Left forelimb (tissue), 1 donor: ENCODE measurements at places on chromosomes 1 and 21.

GRCh38 chr1:36174713-36175112 is 18.8 kb downstream of the MAP7D1 start:
- no peak for DNase-seq

DNA sequence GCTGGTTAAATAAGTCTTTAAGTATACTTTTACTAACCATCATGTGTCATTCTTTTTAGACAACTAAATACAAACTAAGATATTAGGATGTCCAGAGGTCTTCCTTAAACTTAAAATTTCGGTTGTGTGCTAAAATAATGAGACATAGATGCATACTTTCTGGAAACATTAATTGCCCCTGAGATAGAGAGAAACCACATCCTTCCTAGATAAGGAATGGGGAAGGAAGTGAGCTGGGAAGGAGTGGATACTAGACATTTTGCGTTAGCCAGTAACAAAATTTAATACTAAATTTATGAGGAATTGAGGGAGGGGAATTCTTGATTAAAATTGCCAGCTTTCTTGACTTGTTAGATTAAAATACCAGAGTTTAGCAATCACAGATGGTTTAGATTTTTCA is 37.1 kb upstream of the PTGS2 start:
- DNase-seq = no peak

GRCh38 chr1:167509587-167509986 is 8.7 kb downstream of the CD247 start:
- no peak for DNase-seq

DNA sequence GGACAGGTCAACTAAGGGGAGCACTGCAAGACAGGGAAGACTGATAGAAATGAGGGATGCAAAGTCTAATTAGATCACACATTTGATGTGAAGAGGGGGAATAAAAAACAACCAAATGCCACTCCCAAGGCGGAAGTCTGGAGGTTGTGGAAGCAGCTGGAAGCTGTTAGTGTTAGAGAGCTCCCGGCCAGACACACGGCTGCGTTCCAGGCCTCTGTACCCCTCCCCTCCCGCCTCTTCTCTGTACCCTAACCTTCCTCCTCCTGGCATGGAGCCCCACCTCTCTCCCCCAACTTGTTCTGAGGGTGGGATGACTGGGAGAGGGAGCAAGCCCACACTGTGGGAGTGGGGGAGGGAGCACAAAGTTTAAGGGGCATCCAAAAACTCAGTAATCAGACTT is 67.0 kb downstream of the PLEKHA6 start:
- no peak for DNase-seq

- DNase-seq = no peak
Measured at GRCh38 chr1:98704474-98704873, 43.0 kb downstream of the SNX7 start.

GRCh38 chr1:32303997-32304622 is 12.2 kb downstream of the HDAC1 start:
- no peak for DNase-seq

- no peak for DNase-seq
Measured at GRCh38 chr1:202165942-202166843, 5.8 kb upstream of the PTPN7 start.

- no peak for DNase-seq
Measured at GRCh38 chr1:5989286-5989605, 3.0 kb downstream of the NPHP4 start.

DNA sequence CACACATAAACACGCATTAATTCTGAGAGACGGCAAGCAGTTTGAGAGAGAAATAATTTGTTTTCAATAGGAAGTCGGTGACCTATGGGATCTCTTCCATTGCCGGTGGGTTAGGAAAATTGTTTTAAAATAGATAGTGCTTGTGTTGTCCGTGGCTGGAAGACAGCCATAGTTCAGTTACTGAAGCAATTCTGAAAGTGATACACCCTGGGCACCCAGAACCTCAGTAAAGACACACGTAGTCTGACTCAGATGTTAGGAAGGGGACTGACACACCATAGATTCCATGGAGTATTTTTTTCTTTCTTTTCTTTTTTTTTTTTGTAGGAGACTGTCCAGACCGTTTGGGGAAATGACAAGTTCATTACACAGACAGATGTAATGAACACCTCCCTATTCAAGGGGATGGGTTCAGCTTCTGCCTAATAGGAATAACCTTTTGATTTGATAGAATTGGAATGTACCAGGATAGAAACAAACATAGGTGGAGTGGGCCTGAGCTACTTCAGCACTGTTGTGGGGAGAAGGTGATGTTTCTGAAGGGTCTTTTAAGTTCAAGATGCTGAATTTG is 1.6 kb downstream of the C1orf21 start:
- no peak for DNase-seq

DNA sequence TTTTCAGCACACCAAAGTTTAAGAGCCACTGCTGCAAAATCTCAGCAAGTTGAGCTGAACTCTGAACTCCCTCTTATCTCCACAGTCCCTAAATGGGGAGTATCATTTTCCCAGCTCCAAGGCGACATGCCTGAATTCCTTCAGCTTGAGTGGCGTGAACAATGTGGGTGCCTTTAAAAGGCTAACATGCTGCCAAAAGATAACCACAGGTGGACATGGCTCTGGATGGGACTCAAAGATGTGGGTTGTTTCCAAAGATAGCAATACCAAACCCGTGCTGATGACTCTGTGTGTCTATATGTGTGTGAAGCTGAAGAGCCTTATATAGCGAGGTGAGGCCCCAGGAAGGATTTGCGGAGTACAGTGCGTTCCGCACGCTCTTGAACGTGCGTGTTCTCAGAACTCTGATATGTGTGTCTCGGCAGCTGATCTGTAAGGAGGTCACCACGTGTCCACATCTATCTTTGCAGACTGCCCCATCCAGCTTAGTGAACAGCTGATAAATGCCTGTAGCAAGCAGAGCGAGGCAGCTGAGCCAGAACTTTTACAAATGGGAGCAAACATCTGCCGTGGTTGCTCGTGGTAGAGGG is 189.2 kb downstream of the DYRK1A start:
- no peak for DNase-seq

DNA sequence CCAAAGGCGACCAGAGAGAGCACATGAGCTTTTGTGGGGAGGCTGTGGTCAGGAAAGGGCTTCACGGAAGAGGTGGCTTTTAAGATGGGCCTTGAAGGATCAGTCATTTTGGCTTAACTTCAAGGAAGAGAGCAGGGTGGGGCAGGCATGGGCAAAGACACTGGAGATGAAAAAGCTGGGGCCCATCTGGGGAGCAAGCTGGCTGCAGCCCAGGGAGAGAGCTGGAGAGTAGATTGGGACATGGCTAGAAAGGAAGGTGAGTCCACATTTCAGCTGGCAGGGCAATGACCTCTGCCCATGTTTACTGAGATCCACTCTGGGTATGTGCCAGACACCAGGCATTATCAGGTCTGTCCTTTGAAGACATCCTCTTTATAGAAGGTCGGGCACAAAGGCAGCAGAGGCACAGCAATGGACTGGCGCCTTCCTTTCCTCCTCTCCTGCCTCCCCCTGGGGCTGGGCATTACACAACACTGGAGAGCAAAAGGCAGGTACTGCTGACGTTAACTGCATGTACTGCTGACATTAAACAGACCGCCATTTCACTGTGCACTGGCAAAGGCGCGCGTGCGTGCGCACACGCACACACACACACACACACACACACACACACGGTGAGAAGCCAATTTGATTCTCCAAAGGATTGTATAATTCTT is 2.2 kb upstream of the UBXN10 start:
- no peak for DNase-seq

DNA sequence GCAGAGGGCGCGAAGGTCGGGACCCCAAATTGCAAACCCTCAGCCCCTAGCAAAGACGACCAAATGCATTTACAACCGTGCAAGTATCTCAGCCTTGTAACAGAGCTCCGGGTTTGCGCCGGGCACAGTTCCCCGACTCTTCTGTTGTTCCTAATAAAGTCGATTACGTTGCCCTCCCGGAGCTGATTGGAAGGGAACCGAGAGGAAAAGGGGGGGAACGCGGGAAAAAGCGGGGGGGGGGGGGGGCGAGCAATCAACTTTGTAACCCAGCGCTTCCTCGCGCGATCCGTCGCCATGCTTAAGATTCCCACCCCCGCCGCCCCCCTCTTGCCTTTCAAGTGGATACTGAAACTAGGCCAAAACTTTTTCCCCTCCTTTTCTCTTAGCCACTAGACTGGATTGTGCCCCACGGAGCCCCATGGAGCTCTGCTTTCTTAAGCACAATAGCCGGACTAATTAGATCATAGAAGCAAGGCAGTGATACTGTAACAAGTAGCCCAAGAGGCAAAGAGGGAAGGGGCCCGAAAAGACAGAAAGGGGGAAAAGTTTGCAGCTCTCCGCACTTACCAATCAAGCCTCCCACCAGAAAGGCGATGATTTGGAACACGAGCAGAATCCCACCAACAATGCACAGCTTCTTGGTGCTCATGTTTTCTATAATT is 565 bp downstream of the WLS start:
- peak; percentile 81 for DNase-seq

DNA sequence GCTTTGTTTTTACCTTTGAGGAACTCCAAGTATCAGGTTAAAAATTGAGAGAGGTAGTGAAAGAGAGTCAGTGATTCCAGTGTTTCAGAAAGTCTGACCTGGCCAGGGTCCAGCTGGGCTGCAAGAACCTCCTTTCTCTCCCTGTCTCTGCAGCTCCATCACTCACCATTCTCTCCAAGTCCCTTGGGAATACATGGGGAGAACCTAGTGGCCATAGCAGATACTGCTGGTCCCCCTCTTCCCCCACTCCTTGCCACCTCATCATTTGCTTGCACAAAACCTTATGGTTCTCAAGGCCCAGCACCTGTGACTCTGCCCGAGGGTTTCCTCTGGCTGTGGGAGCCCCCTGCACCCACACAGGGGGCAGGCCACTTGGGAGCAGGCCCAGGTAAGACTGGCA is 279.5 kb downstream of the KIF26B start:
- DNase-seq = no peak

- DNase-seq = no peak
Measured at GRCh38 chr21:39726133-39726532, 18.9 kb upstream of the IGSF5 start.

- DNase-seq = no peak
Measured at GRCh38 chr1:221157026-221157761, 278.0 kb downstream of the HLX start.

DNA sequence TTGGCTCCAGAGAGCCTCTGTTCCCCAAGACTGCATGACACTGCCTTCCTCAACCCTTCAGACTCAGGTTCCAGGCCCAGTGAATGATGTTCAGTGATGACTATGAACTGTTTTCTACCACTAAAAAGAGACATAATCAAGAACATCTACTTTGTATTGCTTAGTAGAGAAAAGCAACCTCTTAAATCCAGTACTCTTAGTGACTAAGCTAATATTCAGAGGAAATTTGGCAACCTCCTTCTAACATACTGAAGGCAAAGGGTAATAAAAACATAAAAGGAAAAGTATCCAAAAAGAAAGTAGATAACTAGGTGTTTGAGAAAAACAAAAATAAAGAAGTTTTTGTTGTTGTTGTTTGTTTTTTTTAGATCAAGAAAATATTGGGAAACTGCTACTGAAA is 153.3 kb upstream of the RUNX1 start:
- no peak for DNase-seq

DNA sequence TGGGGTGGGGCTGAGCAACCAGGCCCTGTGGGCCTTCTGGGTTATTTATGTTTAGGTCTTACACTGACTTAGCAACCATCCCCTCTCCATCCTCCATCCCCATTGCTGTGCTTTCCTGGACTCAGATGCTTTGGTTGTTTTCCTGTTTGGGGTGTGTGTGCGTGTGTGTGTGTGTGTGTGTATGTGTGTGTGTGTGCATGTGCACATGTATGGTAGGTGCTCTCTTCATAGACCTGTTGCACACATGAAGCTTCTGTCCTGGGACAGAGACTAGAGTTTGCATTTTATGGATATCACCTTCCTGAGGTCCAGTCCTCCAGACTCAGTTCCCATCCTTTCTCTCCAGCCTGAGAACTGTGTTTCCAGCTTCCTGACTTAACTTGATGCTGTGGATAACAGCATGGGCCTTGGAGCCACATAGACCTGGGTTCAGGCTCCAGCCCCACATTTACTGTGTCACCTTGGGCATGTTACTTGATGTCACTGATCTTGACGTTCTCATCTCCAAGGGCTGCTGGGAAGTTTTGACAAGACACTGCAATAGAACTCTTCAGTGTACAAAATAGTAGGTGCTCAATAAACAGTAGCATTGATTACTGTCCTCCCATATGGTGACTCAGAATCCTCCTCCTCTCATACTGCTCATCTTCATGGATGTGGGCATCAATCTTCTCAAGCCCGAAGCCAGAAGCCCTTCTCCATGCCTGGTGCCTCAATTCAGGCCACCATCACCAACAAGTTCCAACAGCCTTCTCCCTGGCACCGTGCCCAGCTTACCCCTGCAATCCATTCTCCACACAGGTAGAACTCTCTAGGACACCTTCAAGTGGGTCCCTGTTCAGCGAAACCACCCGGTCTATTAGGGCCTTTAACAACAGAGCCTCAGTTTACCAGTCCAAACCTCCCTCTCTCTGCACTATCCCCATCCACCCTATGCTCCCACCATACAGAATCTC is 181.8 kb upstream of the EDN2 start:
- DNase-seq = no peak

- DNase-seq = peak; percentile 71
Measured at GRCh38 chr21:46099476-46099875, 1.6 kb downstream of the COL6A2 start.

DNA sequence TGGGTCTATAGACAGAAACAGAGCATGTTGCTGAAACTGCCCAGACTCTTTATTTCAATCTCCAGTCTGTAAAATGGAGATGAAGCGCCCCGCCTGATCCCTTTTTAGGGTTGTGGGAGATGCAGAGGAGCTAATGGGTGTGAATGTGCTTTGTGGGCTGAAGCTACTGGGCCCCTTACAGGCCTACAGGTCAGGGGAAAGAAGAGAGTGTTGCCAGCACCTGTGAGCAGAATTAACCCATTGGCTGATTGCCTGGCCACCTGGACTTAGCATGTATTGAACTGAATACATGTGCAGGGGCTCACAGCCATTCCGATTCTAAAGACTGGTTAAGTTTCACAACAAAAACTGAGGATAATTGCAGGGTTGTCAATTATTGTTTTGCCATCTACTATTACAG is 13.9 kb upstream of the ATF3 start:
- DNase-seq = no peak

DNA sequence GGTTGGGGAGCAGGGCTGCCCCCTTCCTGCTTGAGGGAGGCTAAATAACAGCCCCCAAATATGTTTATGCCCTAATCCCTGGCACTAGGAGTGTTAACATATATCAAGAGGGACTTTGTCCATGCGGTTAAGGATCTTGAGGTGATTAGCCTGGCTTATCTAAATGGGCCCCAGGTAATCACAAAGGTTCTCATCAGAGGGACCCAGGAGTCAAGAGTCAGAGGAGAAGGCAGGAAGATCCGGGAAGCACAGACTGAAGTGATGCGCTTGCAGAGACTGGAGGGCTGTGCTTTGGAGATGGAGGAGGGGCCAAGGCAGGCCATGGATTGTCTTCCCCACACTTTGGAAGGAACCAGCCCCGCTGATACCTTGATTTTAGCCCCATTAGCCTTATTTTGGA is 86.4 kb downstream of the IER5 start:
- no peak for DNase-seq

GRCh38 chr1:200776949-200777348 is 38.3 kb downstream of the CAMSAP2 start:
- no peak for DNase-seq

GRCh38 chr1:200180821-200181220 is 153.3 kb downstream of the NR5A2 start:
- no peak for DNase-seq
